Progenitor cell of endocrine pancreas (in vitro differentiated cells): ENCODE measurements at places on chromosomes 6 and 20.

GRCh38 chr20:48986899-48987298, 59.2 kb upstream of the CSE1L start:
- no peak for DNase-seq
- peaks cover 4% of the 10 kb centered on the region for H3K4me1 ChIP-seq
- peaks cover 39% of the 10 kb centered on the region for H3K36me3 ChIP-seq
- H3K27ac ChIP-seq, result no peak overlapping the region

DNA sequence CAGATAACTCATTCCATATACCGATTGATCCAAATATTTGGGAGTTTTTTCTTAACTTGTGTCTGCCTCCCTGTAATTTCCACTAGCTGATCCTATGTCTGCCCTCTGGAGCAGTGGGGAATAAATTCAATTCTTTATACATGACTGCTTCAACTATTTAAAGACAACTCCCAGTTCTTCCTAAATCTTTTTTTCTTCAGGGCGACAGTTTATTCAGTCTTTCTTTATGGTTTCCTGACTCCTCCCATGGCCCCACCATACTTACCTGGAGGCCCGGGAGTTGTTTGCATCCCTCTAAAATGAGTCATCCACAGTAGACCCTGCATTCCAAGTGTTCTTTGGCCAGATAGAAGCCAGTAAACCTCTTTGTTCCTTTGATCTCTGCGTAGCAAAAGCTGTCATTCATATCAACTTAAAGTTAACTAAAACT, 73.6 kb downstream of the LCA5 start:
- H3K36me3 ChIP-seq, result peaks cover 2% of the 10 kb centered on the region
- H3K4me1 ChIP-seq, result peaks cover 24% of the 10 kb centered on the region
- H3K4me3 ChIP-seq, result peak overlapping the region; percentile 2
- DNase-seq, result no peak
- H3K27ac ChIP-seq, result peak overlapping the region; percentile 91
- no peaks in the 10 kb centered on the region for H3K27me3 ChIP-seq

GRCh38 chr20:49871391-49871948, 43.9 kb downstream of the SPATA2 start:
- no peak overlapping the region for H3K27ac ChIP-seq
- no peaks in the 10 kb centered on the region for H3K27me3 ChIP-seq
- H3K4me1 ChIP-seq, result no peaks in the 10 kb centered on the region
- no peak for DNase-seq
- no peak overlapping the region for H3K4me3 ChIP-seq

GRCh38 chr6:144722925-144723324, 437.8 kb downstream of the UTRN start:
- H3K27ac ChIP-seq, result no peak overlapping the region
- H3K27me3 ChIP-seq, result no peaks in the 10 kb centered on the region

GRCh38 chr6:150756173-150756572, 109.3 kb upstream of the MTHFD1L start:
- no peak overlapping the region for H3K4me3 ChIP-seq
- peaks cover 7% of the 10 kb centered on the region for H3K36me3 ChIP-seq
- DNase-seq, result no peak
- H3K27me3 ChIP-seq, result no peaks in the 10 kb centered on the region
- H3K27ac ChIP-seq, result peak overlapping the region; percentile 27
